Common myeloid progenitor, CD34-positive (primary cell): ENCODE measurements at places on chromosomes 4 and X.

DNA sequence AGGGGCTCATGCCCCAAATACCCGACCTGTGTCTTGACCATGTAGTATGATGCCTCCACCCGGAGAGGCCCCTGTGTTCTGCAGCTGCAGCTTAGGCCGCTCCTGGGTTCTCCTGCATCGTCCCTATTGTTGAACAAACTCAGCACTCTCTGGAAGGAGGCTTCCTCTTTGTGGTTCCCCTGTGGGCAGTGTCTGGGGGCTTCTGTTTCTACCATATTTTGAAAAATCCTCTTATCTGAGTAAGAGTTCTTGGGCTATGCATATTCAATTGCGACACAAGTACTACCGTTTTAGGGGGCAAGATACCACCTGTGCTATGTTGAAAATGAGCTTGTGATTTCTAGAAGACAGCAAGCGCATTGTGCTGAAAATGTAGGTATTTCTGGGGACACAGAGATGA lies 276.6 kb downstream of the DHRSX start:
- DNase-seq: peak; percentile 68

DNA sequence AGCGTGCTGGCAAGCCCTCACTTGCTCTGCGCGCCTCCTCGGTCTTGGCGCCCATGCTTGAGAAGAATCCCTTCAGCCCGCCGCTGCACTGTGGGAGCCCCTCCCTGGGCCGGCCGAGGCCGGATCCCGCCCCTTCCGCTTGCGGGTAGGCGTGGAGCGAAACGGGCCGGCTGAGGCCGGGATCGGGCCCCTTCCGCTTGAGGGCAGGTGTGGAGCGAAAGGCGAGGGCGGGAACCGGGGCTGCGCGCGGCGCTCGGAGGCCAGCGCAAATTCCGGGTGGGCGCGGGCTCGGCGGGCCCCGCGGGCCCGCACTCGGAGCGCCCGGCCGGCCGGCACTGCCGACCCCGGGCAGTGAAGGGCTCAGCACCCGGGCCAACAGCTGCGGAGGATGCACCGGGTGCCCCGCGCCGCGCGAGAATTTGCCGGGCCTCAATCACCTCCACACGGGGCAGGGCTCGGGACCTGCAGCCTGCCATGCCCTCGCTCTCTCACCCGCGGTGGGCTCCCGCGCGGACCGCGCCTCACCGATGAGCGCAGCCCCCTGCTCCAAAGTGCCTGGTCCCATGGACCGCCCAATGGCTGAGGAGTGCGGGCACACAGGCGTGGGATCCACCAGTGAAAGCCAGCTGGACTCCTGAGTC lies 58.1 kb upstream of the GBA3 start:
- DNase-seq: no peak

DNA sequence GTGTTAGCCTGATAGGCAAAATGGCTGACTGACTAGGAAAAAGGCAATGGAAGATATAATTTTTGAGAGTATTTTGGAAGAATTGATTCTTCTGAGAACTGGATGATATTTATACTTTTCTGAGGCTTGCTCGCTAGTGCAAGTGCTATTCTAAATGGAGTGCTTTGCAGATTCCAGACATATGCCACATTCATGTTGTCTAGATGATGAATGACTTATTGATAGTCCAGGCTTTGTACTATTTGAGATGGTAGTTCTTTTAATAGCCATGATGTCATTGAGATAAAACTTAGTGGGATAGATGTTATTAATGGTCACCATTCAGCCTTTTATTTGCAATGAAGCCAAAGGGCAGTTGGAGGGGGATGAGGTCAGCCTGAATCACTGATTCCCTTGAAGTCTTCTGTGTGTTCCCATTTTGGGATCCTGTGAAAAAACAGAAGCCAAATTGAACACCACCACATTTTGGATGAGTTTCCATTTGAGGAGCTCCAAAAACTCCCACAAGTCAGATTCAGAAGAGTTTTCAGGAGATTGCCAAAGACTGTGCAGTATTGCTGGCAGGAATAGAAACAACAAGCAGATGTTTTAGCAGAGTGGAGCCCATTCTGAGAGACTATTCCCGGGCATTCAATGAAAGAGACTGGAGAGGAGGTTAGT lies 184.1 kb downstream of the IL1RAPL2 start:
- no peak for DNase-seq

- DNase-seq: no peak
Measured at GRCh38 chr4:160233141-160233540, 1130.3 kb downstream of the RAPGEF2 start.

GRCh38 chr4:88411491-88412096 lies 32.9 kb downstream of the HERC6 start:
- DNase-seq: no peak

GRCh38 chr4:25402521-25402920 lies 25.5 kb downstream of the ANAPC4 start:
- DNase-seq: no peak
